Activated CD8-positive, alpha-beta T cell treated with anti-CD3 and anti-CD28 coated beads for 36 hours (primary cell): ENCODE measurements at places on chromosomes 5 and 9. TPM values are rescaled to one million over a fixed set of nuclear protein-coding genes. Genes with fewer than 3 reads are reported as not detected.

DNA sequence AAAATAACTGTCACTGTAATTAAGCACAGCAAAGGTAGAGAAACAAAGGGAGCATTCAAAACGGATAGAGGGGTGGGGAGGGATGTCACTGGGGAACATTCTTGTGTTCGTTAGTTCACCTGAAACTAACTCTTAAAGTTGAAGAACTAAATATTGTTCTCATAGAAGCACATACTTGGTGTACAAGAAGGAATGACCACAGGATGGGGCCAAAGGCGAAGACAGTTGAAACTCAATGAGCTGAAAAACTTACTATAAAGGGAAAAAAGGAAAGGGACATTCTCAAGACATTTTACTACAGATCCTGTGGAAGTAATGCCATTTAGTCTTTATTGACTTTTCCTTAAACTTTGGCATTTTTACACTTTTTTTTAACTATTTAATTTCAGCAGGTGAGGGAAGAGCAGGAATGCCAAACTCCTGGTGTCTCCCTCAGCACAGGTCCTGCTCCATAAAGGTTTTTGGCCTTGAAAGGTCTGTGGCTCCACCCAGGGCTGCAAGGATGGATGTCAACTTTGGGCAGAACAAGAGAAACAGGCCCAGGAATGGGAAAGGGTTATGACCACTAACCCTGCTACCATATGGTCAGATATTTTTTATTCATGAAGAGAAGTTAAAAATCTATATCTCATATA lies 197.6 kb upstream of the RASA1 start:
- DNase-seq: peak; percentile 41
- no peaks in the 10 kb centered on the region for H3K27me3 ChIP-seq
- H3K4me3 ChIP-seq: no peak overlapping the region
- H3K27ac ChIP-seq: no peak overlapping the region
- peaks cover 22% of the 10 kb centered on the region for H3K4me1 ChIP-seq

- H3K27ac ChIP-seq: no peak overlapping the region
- no peaks in the 10 kb centered on the region for H3K27me3 ChIP-seq
- H3K36me3 ChIP-seq: peaks cover 13% of the 10 kb centered on the region
- peaks cover 5% of the 10 kb centered on the region for H3K4me1 ChIP-seq
These were observed 42.4 kb downstream of the CWC27 start for GRCh38 chr5:64811050-64811640.

GRCh38 chr9:135087489-135087792 lies at the start of gene OLFM1:
Gene OLFM1, plus strand, starts transcription at chr9:135087668. Its CDS starts 322 bp downstream, at chr9:135087990.
- H3K4me1 ChIP-seq: peaks cover 3% of the 10 kb centered on the region
- DNase-seq: peak; percentile 59
- no peaks in the 10 kb centered on the region for H3K36me3 ChIP-seq
- no peak within 1 kb of the TSS for H3K4me3 ChIP-seq
- H3K27me3 ChIP-seq: peaks cover 46% of the 10 kb centered on the region

DNA sequence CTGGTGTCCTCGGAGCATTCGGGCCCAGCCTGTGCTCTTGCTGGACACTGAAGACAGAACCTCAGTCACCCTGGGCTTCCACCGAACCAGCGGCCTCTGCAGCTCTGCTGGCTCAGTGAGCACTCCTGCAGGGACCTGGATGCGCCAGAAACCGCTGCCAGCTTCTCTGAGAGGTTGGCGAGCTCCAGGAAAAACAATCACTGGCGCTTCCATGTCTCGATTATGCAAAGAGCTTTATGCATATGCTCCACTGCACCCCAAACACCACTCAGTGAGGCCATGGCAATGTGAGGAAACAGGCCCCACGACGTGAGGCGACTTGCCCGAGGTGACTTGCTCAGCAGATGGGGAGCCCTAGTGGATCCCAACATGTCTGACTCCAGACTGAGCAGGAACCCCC lies 11.0 kb downstream of the PRDM12 start:
- H3K27ac ChIP-seq: no peak overlapping the region
- no peak for DNase-seq
- no peaks in the 10 kb centered on the region for H3K36me3 ChIP-seq
- no peaks in the 10 kb centered on the region for H3K4me1 ChIP-seq
- H3K27me3 ChIP-seq: peaks cover 3% of the 10 kb centered on the region
- H3K4me3 ChIP-seq: no peak overlapping the region

DNA sequence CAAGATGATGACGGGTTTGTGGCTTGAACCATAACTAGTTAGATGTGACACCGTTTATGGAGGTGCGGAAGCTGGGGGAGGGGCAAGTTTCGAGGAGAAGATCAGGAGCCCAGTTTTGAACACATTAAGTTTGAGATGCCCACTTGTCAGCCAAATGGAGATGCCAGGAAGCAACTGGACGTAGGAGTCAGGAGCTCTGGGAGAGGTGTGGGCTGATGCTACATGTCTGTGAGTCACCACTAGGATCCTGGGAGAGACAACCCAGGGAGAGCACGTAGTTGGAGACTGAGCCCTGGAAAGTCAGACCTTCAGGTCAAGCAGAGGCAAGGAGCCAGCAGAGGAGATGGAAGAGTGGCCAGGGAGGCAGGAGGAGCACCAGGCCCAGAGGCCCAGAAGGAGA lies 48.8 kb upstream of the SLC25A51 start:
- no peak for DNase-seq
- H3K4me1 ChIP-seq: peaks cover 29% of the 10 kb centered on the region
- peak overlapping the region; percentile 11 for H3K27ac ChIP-seq

GRCh38 chr9:89869793-89870580 lies 265.2 kb downstream of the GADD45G start:
- no peak overlapping the region for H3K27ac ChIP-seq
- no peaks in the 10 kb centered on the region for H3K27me3 ChIP-seq
- no peak overlapping the region for H3K4me3 ChIP-seq
- H3K36me3 ChIP-seq: no peaks in the 10 kb centered on the region
- no peak for DNase-seq

DNA sequence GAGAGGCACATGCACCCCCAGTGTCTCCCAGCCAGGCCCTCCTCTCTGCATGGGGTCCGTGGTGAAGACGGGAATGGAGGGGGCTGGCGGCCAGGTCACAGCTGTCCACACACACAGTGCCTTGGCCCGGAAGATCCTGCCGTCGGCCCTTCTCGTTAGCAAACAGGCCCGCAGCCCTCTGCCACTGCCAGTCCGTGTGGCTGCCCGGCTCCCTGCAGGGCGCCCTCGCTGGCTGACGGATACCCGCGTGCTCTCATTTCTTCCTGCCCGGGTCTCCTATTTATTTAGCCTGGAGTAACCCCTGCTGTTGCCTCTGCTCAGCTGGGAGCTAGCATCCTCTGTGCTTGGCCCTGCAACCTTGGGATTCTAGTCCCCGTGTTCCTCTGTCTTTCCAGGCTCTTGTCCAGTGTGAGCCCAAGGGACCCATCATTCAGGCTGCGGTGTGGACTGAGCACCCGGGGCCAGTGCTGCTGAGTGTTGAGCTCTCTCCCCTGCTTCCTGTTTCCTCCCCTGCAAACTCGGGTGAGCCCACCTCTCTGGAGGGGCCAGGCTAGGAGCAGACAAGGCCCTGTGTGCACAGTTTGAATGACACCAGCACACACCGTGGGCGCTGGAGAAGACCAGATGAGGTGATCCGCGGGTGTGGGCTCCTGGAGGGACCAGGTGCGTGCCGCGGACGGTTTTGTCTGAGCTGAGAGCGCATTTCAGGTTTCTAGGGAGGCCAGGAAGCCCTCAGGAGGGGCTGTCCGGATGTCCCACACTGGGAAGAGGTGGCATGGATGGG lies 14.6 kb upstream of the RNU6ATAC start:
- H3K27ac ChIP-seq: no peak overlapping the region
- peak; percentile 2 for DNase-seq
- H3K4me1 ChIP-seq: peaks cover 20% of the 10 kb centered on the region
- H3K27me3 ChIP-seq: no peaks in the 10 kb centered on the region
- no peak overlapping the region for H3K4me3 ChIP-seq
- no peaks in the 10 kb centered on the region for H3K36me3 ChIP-seq

DNA sequence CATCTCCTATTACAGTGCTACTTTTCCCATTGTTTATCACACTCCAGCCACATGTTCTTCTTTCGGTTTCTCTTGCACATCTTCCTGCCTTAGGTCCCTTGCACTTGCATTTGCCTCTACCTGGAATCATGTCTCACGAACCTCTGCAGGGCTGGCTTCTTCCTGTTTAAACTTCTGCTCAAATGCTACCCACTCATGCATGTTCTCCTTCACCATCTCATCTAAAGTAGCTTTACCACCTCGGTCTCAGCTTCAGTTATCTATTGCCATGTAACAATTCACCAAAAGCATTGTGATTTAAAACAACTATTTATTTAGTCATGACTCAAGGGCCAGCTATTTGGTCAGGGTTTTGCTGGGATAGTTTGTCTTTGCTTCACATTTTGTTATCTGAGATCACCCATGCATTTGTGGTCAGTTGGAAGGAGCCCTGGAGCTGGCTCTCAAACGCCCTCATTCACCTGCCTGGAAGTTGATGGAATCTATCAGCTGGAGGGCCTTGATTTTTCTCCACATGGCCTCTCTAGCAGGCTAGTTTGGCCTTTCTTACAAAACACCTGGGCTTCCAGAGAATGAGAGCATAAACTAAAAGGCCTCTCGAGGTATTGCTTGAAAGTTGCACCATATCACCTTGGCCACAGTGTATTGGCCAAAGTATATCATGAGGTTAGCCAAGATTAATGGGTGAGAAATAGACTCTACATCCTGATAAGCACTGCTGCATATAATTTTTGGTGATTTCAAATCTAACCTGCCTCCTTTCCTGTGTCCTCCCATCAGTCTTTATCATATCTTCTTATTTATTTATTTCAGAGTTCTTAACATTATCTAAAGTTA lies 21.4 kb downstream of the SPINK1 start:
- H3K36me3 ChIP-seq: no peaks in the 10 kb centered on the region
- H3K27ac ChIP-seq: no peak overlapping the region
- no peak for DNase-seq
- no peaks in the 10 kb centered on the region for H3K27me3 ChIP-seq
- H3K4me3 ChIP-seq: no peak overlapping the region

DNA sequence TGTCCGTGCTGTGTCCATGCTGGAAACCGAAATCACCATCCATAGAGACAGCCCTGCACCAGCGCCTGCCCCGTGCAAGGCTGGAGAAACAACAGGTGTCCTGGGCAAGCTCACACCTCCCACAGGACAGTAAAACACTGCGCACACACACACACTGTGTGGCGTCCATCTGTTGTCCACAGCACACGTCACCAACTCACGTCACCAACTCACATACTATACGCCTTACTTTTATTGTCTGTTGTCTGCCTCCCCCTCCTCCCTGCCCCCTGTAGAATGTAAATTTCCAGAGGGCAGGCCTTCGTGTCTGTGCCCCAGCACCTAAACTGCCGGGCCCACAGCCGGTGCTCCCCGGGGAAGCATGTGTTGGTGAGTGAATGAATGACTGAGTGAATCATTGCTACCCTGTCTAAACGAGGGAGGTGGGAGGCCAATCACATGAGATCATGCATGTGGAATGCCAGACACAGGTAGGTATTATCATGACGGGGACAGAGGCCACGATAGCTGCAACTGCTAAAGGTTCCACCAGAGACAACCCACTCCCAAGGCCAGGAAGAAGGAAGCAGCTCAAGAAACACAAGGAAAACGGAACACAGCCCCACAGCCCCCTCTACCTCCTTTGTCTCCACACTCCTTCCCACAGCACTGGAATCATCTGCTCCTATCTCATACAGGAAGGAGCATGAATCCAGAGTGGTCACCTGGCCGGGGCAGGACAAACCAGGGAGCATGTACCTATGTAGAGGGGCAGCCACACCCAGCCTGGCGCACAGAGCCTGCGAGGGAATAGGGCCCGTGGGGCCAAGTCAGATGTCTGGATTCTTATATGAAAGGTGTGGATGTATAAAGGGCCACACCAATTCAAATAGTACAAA lies 41.9 kb downstream of the STK10 start:
- H3K27ac ChIP-seq: peak overlapping the region; percentile 53
- H3K27me3 ChIP-seq: no peaks in the 10 kb centered on the region
- H3K4me1 ChIP-seq: peaks cover 76% of the 10 kb centered on the region
- no peak overlapping the region for H3K4me3 ChIP-seq
- peaks cover 18% of the 10 kb centered on the region for H3K36me3 ChIP-seq
- no peak for DNase-seq

GRCh38 chr9:35915681-35916294 lies 6.5 kb downstream of the SPAAR start:
- no peaks in the 10 kb centered on the region for H3K27me3 ChIP-seq
- H3K4me3 ChIP-seq: no peak overlapping the region
- no peak overlapping the region for H3K27ac ChIP-seq

DNA sequence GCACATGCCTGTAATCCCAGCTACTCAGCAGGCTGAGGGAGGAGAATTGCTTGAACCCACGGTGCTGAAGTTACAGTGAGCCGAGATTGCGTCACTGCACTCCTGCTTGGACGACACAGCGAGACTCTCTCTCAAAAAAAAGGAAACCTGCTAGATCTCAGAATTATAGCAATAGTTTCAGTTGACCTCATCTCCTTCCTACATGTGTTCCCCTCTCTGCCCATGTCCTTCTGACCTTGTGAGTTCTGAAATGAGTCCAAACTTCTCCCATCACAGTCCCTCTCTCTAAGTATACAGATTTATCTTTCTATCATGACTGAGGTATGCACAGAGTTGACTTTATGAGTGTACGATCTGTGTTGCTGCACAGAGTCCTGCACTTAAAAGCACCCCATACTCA lies 44.6 kb upstream of the SHOC1 start:
- DNase-seq: no peak
- H3K4me1 ChIP-seq: no peaks in the 10 kb centered on the region
- peaks cover 15% of the 10 kb centered on the region for H3K27me3 ChIP-seq
- no peak overlapping the region for H3K27ac ChIP-seq

DNA sequence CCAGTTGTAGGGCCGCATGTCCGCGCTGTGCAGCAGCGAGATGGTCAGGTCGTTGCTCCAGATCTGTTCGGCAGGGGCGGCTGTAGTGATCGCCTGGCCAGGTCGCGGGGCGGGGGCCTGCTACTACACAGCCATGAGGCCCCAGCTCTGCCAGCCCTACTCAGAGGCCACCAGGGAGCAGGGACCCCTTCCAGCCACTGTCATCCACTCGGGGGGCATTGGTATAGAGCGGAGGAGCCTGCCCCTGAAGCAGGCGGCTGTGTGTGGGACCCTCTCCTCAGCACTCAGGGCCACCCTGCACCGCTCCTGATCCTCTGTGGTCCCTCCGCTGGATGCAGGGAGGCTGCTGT lies 1.7 kb downstream of the FBXW5 start:
- H3K27ac ChIP-seq: no peak overlapping the region
- H3K36me3 ChIP-seq: peaks cover 25% of the 10 kb centered on the region
- H3K4me1 ChIP-seq: peaks cover 11% of the 10 kb centered on the region
- no peak for DNase-seq
- peak overlapping the region; percentile 77 for H3K4me3 ChIP-seq

GRCh38 chr5:68396722-68397121 lies 181.2 kb downstream of the PIK3R1 start:
- no peak overlapping the region for H3K4me3 ChIP-seq
- H3K4me1 ChIP-seq: peaks cover 17% of the 10 kb centered on the region
- H3K27ac ChIP-seq: no peak overlapping the region
- DNase-seq: no peak
- H3K36me3 ChIP-seq: no peaks in the 10 kb centered on the region

GRCh38 chr5:42970636-42971559 lies 69.2 kb downstream of the ANXA2R start:
- no peaks in the 10 kb centered on the region for H3K27me3 ChIP-seq
- peaks cover 7% of the 10 kb centered on the region for H3K36me3 ChIP-seq
- H3K4me1 ChIP-seq: peaks cover 6% of the 10 kb centered on the region
- H3K27ac ChIP-seq: no peak overlapping the region

The RGS14 gene
- total RNA-seq: 50.4 TPM

The FCN1 gene
- total RNA-seq: not detected

The SLC4A9 gene
- 0.36 TPM for total RNA-seq

The ATP10B gene
- total RNA-seq: not detected

The SMIM33 gene
- total RNA-seq: not detected
